ENCODE measurements at places on chromosomes 11 and 22.
A peak's percentile ranks its signal among the peaks of the same experiment; 100 is the strongest.

- no peak for DNase-seq
These were observed 3.9 kb downstream of the PRDM11 start for GRCh38 chr11:45150301-45150700.

- peak; percentile 62 for DNase-seq
These were observed 6.1 kb upstream of the STIM1 start for GRCh38 chr11:3849297-3849874.

DNA sequence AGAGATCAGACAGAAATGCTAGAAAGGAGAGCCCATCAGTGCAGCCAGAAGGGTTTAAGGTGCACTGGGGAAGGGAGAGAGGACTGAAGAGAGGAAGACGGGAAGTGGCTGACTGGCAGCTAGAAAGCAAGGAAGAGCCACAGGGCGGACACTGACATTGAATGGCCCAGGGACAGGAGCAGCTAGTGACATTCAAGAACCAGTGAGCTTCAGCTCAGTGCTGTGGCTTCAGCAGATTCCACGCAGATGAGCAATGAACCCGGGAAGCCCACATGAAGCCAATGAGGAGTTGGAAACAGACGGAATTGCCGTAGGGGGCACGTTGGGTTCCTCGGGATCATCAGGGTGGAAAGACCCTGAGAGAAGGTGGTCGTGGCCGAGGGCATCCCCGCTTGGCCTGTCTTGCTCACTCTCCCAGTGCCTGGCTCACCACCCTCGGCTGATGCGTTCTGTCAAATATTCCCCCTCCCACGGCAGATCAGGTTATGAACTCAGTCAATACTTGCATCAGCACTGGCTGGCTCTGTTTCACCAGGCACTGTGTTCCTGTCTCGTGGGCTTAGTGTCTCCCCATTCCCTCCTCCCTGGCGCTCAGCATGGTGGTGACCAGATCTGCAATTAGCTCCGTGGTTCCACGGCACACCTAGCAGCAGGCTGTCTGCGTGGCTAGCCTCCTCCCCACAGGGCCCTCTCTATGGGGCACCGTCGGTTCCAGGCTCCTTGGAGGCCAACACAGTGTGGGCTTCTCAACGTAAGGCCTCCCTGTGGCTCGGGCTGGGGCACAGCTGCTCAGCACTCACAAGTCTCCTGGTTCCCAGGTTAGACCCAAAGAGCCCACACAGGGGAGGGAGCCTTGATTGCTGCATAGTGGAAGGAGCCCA is 145.5 kb downstream of the TRIM29 start:
- no peak for DNase-seq

DNA sequence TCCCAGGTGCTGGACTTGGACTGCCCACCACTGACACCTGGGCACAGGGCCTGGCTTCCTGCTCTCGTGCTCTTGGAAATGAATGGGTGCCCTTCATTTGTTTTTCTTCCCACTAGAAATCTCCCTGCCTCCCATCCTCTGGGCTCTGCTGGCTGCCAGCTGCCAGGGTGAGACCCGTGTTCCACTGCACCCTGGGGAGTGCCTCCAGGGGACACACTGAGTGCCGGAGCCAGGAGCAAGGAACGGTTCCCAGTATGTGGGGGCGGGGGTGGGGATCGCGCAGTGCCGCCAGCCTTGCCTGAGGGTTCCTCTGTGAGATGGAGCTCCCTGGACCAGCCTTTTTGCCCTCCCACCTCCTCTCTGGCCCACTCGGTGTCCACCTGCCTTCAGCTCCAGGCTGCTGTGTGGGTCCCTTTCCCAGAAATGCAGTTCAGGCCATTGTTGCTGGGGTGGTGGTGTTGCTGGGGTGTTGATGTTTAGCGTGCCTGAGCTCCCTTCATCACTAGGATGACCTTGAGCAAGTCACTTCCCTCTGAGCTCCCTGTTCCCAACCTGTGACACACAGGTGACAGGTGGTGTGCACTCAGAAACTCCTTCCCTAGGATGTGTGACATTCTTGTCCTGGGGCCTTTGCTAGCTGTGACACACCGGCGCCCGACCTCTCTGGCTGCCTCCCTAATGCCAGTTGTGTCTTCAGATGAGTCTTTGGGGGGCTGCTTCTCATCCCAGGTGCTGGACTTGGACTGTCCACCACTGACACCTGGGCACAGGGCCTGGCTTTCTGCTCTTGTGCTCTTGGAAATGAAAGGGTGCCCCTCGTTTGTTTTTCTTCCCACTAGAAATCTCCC is 72.1 kb downstream of the MED15 start:
- DNase-seq = no peak

- DNase-seq = peak; percentile 77
These were observed 3.4 kb downstream of the CD82 start for GRCh38 chr11:44568658-44569473.

DNA sequence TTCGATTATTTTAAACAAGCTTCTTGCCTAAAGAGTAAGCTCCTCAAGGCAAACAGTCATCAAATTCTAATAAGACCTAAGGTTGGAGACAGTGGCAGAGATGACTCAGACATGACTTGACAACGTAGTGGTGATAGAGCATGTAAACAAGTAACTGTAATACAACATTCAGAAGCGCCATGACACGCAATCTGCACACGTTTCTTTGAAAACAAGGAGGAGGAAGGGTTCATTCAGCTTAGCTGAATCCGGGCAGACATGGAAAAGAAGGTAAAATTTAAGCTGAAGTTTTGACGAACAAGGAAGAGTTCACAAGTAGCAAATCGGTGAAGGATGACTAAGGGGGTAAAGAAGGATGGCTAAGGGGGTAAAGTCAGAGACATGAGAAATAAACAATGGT is 152.4 kb upstream of the ZC3H12C start:
- DNase-seq = no peak

- DNase-seq = peak; percentile 18
These were observed at the start of gene SLC15A3 for GRCh38 chr11:60951904-60952741. TSS of gene SLC15A3 (minus strand) at chr11:60952176. CDS start at chr11:60951551, 625 bp downstream.

DNA sequence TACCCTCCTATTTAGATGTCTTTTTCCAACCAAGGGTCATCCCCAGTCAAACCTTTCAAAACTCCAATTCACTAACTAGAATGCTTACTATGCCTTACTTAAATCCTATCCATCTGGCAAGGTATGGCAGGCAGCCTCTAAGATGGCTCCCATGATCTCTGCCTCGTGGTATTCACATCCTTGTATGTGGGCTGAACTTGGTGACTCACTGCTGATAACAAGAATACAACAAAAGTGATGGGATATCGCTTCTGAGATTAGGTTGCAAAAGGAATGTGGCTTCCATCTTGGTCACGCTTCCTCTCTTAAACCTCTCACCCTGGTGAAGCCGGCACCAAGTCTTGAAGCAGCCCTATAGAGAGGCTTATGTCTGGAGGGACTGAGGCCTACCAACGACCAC is 29.6 kb upstream of the UPB1 start:
- DNase-seq = peak; percentile 7

All from stimulated activated CD4-positive, alpha-beta T cell treated with anti-CD3 and anti-CD28 coated beads, Interleukin-1b, Interleukin-23, amount 100 ng/mL, for 4 hours (primary cell).